Liver (tissue), 10 donors: ENCODE measurements at places on chromosomes 13 and 19.

GRCh38 chr13:30708541-30708940, 26.8 kb upstream of the ALOX5AP start:
- no peak for DNase-seq
- H3K4me1 ChIP-seq, result no peaks in the 10 kb centered on the region
- H3K27me3 ChIP-seq, result no peaks in the 10 kb centered on the region
- H3K4me3 ChIP-seq, result no peak overlapping the region
- H3K36me3 ChIP-seq, result no peaks in the 10 kb centered on the region
- no peak overlapping the region for H3K27ac ChIP-seq

DNA sequence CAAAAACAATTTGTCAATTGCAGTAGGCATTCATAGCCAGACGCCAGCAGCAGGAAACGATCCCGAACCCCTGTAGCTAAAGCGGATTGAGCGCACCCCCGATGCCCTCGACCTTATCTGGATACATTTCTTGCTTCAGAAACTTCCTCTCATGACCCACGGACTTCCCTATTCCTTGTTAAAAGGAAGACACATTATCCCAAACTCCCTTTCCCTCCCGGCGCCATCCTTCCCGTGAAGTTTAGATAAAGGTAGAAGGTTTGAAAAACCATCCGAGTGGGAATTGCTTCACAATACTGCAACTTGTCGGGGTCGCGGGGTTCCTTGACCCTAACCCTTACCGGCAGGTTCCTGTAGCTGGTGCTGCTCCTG, 977 bp downstream of the PCDH20 start:
- H3K27me3 ChIP-seq, result no peaks in the 10 kb centered on the region
- no peak overlapping the region for H3K27ac ChIP-seq
- DNase-seq, result no peak
- peak overlapping the region; percentile 46 for H3K4me3 ChIP-seq
- H3K36me3 ChIP-seq, result no peaks in the 10 kb centered on the region
- peaks cover 4% of the 10 kb centered on the region for H3K4me1 ChIP-seq

GRCh38 chr19:3478409-3479176, 1.7 kb downstream of the SMIM24 start:
- peaks cover 2% of the 10 kb centered on the region for H3K27me3 ChIP-seq
- H3K27ac ChIP-seq, result no peak overlapping the region
- no peaks in the 10 kb centered on the region for H3K36me3 ChIP-seq
- peaks cover 2% of the 10 kb centered on the region for H3K4me1 ChIP-seq

DNA sequence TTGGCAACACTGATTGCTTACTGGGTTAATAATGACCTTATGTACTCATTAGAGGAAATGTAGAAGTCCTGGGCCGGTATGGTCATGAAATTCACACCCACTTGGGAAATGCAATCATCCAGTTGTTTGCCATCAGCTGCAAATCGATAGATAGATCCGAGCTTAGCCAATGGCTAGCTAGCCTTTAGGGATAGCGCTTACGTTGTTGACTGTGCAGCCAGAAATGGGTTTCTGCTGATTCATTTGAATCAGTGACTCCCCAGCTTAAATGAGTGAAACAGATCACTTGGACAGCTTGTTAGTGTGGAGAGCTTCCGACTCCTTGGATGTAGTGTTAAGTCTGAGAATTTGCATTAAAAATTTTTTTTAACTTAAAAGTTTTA, 11.8 kb downstream of the IL17D start:
- no peaks in the 10 kb centered on the region for H3K27me3 ChIP-seq
- H3K27ac ChIP-seq, result no peak overlapping the region
- no peak overlapping the region for H3K4me3 ChIP-seq
- H3K4me1 ChIP-seq, result peaks cover 4% of the 10 kb centered on the region
- DNase-seq, result no peak

DNA sequence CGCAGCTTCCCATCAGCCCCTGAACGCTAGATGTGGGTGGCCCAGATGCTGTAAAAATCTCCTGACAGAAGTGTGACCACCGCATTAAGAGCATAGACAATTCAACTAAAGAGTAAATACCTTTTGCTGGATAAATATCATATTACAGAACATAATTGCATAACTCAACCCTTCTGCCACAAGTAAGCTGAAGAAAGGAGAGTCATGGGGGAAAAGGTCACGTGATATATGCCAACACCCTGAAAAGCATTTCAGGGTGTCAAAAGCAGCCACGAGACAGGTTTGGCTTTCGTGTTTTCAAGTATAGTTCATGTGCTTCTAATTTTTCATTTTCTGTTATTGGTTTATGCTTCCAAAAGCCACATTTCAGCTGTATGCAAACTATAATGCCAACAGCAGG, 71.3 kb downstream of the LHFPL6 start:
- H3K27ac ChIP-seq, result no peak overlapping the region
- DNase-seq, result no peak
- H3K4me1 ChIP-seq, result no peaks in the 10 kb centered on the region

- peak within 1 kb of the TSS; percentile 60 for H3K27ac ChIP-seq
- peak within 1 kb of the TSS; percentile 52 for H3K4me3 ChIP-seq
- H3K27me3 ChIP-seq, result no peaks in the 10 kb centered on the region
- no peaks in the 10 kb centered on the region for H3K36me3 ChIP-seq
- DNase-seq, result no peak
Observed at GRCh38 chr19:8577247-8577646, at the start of gene MYO1F. TSS of gene MYO1F (minus strand) at chr19:8577442. CDS start at chr19:8577309, 133 bp downstream.

- no peak overlapping the region for H3K4me3 ChIP-seq
- peaks cover 25% of the 10 kb centered on the region for H3K27me3 ChIP-seq
- DNase-seq, result no peak
- peaks cover 8% of the 10 kb centered on the region for H3K4me1 ChIP-seq
Observed at GRCh38 chr13:99988529-99989275, 7.1 kb downstream of the ZIC2 start.

DNA sequence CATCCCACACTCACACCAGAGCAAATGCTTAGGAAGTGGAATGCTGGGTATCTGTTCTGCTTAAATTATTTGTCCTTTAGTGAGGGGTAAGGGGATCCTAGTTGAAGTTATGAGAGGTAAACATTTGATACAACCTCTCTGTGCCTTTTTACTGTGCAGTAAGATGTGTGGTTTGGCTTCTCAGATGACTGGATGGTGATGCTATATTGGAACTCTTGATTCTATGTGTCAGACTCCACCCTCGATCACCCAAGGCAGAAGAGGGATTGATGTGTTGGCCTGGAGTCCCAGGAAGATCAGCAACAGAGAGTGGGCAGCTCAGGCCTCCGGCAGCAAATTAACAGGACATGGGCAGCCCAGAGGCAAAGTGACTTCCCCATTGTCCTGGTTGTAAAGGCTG, 66.7 kb downstream of the SIPA1L3 start:
- no peaks in the 10 kb centered on the region for H3K4me1 ChIP-seq
- H3K27ac ChIP-seq, result no peak overlapping the region

DNA sequence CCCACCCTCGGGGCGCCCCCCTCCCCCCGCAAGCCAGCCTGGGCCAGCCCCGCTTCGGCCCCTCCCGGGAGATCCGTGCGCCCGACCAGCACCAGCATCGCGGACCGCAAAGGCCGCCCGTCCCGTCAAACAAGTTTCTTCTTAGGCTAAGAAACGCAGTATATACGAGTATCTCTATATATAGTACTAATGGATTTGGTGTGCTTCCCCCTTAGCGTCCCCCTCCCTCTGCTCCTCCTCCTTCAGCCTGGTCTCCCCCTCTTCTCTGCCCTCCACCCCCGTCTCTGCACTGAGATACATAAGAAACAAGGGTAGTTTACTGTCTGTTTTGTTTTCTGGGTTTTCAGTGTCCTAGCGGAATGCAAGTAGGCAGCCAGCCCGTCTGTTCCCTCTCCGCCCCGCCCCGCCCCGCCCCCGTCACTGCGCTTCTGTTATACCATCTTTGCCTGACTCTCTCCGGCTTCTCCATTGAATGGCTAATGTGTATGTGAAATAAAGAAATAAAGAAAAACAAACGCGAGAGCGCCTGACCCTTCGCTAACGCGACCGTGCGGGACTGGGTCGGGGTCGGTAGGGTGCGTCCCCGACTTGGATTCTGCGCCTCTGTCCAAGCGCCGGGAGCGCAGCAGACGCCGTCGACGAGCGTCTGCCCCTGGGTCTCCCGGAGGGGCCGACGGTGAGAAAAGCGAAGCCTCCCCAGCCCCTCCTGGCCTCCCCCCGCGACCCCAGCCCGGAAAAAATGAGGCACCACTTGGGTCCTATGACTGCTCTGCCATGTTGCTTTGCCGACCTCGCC, 4.2 kb downstream of the LYL1 start:
- H3K27me3 ChIP-seq, result no peaks in the 10 kb centered on the region
- H3K4me3 ChIP-seq, result no peak overlapping the region
- H3K27ac ChIP-seq, result peak overlapping the region; percentile 87
- peak; percentile 81 for DNase-seq

DNA sequence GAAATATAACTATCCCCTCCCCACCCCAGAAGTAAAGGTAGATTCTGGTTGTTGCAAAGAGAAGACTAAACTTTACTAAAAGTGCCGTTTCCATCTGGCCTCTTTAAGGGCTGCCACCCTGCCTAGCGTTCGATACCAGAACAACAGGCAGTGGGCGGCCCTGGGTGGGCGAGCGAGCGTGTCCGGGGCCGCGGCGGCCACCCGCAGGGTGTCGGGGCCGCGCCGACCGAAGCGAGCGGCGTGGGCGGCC, 2.6 kb downstream of the FGF9 start:
- H3K27ac ChIP-seq, result no peak overlapping the region
- no peak for DNase-seq
- peaks cover 56% of the 10 kb centered on the region for H3K4me1 ChIP-seq
- peaks cover 7% of the 10 kb centered on the region for H3K27me3 ChIP-seq
- H3K36me3 ChIP-seq, result no peaks in the 10 kb centered on the region
- no peak overlapping the region for H3K4me3 ChIP-seq

DNA sequence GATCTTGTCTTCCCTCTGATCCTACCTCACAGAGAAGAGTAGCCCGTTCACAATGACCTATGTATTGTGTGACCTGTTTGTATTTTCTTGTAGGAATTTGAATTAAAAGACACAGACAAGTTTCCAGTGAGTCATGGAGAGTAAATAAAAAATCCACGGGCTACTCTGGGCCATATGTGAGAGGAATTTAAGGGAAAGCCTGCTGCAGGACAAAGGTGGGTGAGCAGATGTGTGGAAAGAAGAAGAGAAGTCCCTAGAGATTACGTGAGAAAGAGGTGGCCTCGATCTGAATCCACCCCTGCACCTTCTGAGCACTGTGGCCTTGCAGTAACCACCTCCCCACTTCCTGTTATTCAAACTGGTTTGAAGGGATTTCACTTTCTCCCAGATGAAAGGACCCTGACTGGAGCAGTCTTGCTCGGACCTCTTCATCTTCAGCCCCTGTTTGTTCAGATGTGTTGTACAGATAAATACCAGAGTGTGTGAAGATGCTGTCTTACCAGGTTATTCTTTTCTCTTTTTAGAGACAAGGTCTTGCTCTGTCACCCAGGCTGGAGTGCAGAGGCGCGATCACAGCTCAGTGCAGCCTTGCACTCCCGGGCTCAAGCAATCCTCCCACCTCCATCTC, 205.4 kb downstream of the PDS5B start:
- H3K27ac ChIP-seq, result no peak overlapping the region
- no peaks in the 10 kb centered on the region for H3K27me3 ChIP-seq
- H3K4me1 ChIP-seq, result no peaks in the 10 kb centered on the region
- no peak for DNase-seq

DNA sequence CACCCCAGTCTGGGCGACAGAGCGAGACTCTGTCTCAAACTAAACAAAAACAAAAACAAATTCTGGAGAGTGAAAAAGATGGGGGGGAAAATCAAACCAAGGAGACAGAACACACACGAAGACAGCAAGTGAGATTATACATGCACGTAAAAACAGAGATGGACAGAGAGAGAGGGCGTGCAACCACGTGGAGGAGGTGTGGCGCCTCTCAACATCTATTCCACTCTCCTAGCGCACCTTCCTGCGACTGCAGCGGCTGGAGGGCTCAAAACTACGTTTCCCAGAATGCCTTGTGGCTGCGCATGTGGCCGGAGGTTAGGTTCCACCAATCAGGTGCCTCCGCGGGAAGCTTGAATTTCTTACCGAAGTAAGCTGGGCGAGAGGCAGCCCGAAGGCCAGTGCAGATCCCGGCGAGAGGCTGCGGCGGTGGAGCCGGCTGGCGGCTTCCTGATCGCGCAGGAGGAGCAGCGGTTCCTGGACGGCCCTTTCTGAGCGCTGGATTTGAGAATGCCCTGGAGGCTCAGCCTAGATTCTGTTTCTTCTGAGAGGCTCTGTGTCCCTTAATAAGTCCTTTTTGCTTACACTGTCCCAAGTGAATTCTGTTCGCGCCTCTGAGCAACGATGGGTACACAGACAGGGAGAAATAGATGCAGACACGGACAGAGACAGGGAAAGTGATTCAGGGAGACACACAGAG, 13.1 kb upstream of the NANOS2 start:
- no peaks in the 10 kb centered on the region for H3K27me3 ChIP-seq
- no peak overlapping the region for H3K27ac ChIP-seq
- DNase-seq, result peak; percentile 91
- H3K4me1 ChIP-seq, result no peaks in the 10 kb centered on the region

DNA sequence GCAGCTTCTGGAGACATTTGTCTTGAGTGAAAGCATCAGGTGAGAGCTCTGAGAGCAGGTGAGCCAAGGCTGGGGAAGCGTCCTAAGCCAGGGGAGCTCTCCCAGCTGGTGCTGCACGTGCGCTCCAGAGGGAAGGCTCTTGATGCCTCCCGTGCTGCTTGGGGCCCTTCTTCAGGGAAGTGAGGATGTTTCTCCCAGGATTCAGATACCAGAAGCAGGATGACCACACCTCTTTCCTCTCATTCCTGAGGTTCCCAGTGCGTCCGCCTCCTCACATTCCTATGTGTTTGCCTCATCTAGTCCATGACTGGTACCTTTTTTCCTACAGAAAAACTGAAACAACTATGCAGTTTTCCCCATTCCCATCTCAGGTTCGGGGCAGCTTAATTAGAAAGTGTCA, 231.0 kb upstream of the IRS2 start:
- no peak overlapping the region for H3K27ac ChIP-seq
- H3K36me3 ChIP-seq, result no peaks in the 10 kb centered on the region
- H3K27me3 ChIP-seq, result no peaks in the 10 kb centered on the region
- no peak overlapping the region for H3K4me3 ChIP-seq
- no peak for DNase-seq

DNA sequence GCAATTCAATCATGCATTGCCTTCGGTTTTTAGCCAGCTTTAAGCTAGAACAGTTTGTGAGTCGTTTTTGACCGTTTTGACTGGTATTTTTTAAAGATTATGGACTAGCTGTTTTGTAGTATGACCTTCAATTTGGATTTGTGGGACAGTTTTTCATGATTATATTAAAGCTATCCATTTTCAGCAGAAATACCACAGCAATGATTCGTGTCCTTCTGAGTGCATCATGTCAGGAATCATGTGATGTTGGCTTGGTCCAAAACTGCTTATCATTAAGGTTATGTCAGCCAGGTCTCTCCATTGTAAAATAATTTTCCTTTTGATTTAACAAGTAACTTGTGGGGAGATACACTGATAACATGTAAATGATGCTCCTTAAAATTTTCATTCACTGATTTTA, 229.0 kb downstream of the POSTN start:
- peaks cover 2% of the 10 kb centered on the region for H3K27me3 ChIP-seq
- no peak overlapping the region for H3K27ac ChIP-seq
- H3K36me3 ChIP-seq, result no peaks in the 10 kb centered on the region
- H3K4me3 ChIP-seq, result no peak overlapping the region
- H3K4me1 ChIP-seq, result no peaks in the 10 kb centered on the region

DNA sequence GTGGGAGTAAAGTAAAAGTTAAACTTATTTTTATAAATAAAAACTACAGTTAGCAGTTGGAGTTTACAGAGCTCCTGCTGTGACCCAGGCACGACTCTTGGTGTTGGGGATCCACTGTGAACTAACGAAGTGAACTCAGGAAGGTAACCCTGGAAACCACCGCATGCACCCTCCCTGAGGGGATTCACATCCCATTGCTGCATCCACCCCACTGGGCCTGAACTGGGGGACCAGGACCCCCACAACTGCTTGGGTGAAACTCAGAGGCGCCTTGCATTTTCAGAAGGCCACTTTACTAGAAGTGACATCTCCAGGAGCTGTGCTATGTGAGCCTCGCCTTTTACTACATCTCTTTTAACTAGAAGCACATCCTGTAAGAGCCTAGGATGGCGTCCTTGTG, 166.4 kb downstream of the TEX29 start:
- H3K36me3 ChIP-seq, result no peaks in the 10 kb centered on the region
- DNase-seq, result no peak
- H3K27ac ChIP-seq, result no peak overlapping the region
- H3K4me3 ChIP-seq, result no peak overlapping the region
